ENCODE measurements at places on chromosomes 7 and 10.

GRCh38 chr10:48633381-48634197, 28.7 kb upstream of the ARHGAP22 start:
- DNase-seq, result no peak

GRCh38 chr10:97215619-97216260, 30.0 kb upstream of the SLIT1 start:
- no peak for DNase-seq

DNA sequence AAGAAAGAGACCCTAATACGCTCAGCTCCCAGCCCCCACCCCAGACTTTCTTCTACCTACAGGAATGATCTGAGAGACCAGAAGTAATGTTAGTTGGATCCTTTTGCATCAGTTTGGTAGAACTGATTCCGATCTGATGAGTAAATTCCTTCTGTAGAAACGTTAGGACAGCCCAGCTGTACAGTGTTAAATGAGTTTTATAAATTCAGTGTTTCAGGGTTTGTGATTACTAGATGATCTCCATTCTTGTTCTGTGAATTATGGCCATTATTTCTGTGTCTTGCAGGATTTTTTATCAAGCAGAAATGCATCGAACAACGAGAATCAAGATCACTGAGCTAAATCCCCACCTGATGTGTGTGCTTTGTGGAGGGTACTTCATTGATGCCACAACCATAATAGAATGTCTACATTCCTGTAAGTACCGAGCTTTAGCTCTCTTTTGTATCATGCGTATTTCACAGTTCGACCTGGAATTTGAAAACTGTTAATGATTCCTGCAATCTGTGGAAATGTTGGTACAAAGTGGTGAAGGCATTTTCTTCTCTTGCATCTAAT, 5.3 kb downstream of the BMI1 start:
- DNase-seq, result no peak

DNA sequence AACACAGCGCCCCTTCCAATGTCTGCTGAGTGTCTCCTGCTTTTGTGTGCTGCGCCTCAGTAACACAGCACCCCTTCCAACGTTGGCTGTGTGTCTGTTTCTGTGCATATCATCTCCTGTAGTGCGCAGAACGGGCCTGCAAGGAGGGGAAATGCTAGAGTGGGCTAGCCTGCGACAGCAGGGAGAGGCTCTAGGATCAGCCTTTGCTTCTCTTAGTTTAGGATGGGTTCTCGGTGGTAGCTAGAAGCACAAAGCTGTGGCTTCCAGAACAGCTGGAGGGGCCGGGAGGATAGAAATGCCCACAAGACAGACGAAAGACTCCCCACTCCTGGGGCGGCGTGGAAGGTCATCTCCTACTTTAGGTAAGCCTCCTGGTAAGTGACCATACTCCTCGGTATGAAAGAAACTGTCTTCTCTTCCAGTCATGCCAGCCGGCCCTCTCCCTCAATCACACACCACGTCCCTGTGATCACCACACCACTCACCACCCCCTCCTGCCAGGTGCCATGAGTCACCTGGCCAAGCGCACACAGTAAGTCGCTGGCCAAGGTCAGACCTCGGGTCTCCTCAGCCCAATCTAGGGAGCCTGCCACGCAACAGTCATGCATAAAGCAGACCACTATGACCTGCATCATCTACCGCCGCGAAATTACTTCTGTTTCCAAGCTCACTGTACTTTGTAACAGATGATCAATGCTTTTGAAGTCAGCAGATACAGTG, 4.8 kb downstream of the PITRM1 start:
- DNase-seq, result no peak

DNA sequence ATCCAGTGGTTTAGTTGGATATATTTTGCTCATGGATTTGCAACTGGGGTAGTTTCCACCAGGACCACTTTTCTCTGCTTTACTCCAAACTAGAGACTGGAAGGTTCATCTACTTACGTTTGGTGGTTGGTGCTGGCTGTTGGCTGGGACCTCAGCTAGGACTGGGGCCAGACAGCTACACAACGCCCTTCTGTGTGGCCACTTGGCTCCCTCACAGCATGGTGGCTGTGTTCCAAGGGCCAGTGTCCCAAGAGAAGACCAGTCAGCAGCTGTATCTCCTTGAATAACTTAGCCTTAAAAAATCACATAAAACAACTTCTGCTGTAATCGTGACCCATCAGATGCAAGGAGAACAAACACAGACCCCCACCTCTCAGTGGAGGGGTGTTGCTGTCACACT, 4.2 kb upstream of the KCNH2 start:
- DNase-seq, result no peak

- DNase-seq, result no peak
These were observed 16.2 kb downstream of the CCNY start for GRCh38 chr10:35352512-35352911.

- DNase-seq, result no peak
These were observed 184.7 kb upstream of the SH2B2 start for GRCh38 chr7:102101926-102102325.

All from activated effector memory CD4-positive, alpha-beta T cell treated with Interleukin-2 at 50 U/mL for 16 hours (primary cell).